ENCODE measurements at places on chromosomes 16 and 17. TPM values are rescaled to one million over a fixed set of nuclear protein-coding genes. Genes with fewer than 3 reads are reported as not detected.

- DNase-seq: no peak
Observed at GRCh38 chr17:80219763-80220053, 425 bp downstream of the SGSH start.

DNA sequence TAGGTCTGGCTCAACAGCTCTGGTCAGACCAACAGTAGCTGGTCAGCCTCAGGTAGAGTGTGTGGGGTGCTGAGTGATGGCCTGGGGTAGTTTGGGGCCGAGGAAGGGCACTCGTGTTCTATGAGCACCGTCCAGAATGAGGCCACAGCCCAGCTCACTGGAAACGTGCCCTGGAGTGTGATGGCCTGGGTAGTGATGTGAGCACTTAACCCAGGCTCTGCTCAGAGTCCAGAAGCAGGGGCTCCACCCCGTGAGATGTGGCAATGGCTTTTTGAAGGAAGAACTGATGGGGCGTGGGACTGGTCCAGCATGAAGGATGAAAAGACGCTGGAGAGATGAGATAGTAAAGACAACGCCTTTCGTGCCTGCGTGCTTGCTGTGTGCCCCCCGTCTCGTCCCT lies 35.3 kb downstream of the NTN1 start:
- DNase-seq: peak; percentile 29

DNA sequence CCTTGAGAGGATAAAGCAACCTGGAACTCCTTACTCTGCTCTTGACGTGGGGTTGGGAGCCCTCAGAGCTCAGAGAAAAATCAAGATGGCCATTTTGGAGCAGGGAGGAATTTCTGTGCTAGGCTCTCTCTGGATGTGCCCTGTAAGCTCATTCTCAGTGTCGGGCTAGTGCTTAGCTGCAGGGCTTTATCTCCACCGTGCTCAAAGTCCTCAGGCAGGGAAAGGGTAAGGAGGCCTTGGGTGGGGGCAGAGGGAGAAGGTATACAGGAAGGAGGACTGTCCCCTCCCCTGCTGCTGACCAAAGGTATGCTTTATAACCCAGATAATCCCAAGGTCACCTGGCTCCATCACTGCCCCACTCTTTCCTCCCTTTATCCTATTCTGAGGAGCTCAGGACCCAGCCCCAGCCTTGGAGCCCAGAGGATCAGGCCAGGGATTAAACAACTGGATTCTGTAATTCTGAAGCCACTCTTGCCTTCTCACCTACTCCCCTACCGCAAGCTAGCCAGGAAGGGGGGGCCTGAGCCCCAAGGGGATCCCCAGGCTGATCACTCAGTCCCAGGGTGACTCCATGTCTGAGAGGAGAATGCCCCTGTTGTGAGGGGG lies 1.1 kb downstream of the DHRS11 start:
- DNase-seq: no peak

SEZ6 gene
- polyA plus RNA-seq: not detected

DNA sequence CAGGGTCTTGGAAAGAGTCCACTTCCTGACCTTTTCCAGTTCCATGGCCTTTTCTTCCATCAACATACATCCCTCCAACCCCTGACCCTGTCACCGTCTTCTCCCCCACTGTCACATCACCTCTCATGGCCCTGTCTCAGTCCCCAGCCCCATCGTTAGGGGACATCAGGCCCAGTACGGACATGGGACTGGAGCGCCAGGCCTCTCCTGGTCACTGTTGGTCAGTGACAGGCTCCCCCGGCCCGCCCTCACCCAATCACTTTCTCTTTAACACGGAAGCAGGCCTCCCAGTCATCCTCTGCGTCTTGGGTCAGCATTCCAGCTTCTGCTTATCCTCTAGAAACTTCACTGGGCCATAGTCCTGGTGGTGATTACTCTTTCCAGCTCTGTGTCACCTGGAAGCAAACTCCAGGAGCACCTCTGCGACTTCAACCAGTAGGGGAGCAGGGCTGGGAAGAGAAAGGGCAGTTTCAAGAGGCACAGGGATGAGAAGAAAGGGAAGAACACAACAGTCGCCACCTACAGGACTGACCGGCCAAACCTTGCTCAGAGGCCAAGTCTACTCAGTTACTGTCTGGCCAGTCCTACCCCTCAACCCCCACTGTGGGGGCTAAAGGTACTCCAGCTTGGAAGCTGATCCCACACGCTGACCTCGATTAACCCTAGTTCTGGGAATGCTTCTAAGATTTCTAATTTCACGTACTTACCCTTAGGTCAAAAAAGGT lies 15.9 kb upstream of the ICAM2 start:
- no peak for DNase-seq

ITGB4 gene
- 12.7 TPM for polyA plus RNA-seq

SEC14L5 gene
- polyA plus RNA-seq: 1.4 TPM
